ENCODE measurements at places on chromosomes 3 and 15.

DNA sequence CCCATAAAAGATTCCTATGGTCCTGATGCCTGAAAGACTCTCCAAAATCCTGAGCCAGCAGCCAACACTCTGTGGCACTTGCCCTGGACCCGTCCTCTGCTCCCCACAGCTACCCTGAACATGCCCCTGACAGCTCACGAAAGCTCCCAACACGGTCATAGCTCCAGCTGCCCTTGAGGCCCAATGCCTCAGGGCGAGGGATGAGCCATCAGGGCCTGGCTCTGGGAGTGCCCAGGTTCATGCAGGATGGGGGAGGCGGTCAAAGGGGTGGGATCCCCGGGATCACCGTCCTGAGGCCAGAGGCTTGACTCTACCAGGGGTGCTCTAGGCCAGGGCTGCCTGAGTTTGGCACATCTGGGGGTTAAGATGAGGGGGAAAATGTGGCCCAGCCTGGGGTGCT is 72.7 kb upstream of the RPL32 start:
- DNase-seq = no peak

DNA sequence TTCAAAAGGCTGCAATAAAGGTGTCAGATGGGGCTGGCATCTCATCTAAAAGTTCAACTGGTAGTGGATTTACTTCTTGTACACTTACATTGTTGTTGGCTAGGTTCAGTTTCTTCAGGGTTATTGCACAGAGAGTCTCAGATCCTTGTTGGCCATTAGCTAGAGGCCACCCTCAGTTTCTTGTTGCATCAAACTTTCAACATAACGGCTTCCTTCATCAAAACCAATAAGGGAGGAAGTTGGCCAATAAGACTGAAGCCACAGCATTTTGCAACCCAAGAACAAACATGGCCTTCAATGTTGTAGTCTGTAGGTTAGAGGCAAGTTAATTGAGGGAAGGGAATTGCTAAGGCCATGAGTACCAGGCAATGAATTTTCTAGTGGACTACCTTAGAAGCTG is 218.0 kb downstream of the ZBBX start:
- no peak for DNase-seq

- DNase-seq = no peak
Observed at GRCh38 chr3:76866729-76867408, 173.0 kb upstream of the ROBO2 start.

- no peak for DNase-seq
Observed at GRCh38 chr3:61269435-61269834, 18.2 kb upstream of the FHIT start.

DNA sequence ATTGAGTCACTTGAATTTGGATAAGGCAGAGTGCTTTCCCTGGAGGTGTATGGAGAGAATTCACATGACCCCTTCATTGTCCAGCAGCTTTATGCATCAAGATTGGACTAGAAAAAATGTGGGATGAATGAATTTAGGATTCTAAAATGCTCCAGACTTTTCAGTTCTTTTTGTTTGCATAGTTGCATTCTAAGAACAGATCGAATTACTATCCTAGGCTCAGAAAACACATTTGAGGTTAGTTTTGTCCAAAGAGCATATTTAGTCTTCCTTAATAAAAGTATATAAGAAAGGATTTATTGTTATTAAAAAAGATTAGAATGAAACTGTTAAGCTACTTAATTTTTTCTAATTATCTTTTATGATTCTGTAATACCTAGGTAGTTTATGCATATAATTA is 127.4 kb downstream of the UBE2E2 start:
- no peak for DNase-seq

GRCh38 chr15:91255670-91256192 is 155.7 kb downstream of the SV2B start:
- no peak for DNase-seq

- no peak for DNase-seq
Observed at GRCh38 chr15:89778861-89779260, 2.7 kb downstream of the MESP2 start.

GRCh38 chr15:51098331-51098619 is 3.6 kb upstream of the TNFAIP8L3 start:
- DNase-seq = no peak

DNA sequence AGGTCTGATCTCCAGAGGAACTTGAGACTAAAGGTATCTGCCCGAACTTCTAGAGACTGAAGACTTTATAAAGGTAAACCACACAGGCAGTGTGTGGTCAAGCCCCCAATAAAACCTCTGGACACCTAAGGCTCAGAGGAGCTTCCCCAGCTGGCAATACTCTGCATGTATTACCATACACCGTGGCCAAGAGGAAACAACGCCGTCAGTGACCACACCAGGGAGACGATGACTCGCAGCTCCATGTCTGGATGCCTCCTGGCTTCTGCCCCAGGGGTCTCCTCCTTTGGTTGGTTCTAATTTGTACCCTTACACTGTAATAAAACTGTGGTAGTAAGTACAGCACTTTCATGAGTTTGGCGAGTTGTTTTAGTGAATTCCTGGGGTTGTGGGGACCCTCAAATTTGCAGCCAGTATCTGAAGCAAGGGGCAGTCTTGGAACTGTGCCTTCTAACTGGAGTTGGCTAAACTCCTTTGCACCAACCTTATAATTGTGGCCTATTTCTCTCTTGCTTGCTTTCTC is 32.1 kb upstream of the BCL2L10 start:
- DNase-seq = no peak

DNA sequence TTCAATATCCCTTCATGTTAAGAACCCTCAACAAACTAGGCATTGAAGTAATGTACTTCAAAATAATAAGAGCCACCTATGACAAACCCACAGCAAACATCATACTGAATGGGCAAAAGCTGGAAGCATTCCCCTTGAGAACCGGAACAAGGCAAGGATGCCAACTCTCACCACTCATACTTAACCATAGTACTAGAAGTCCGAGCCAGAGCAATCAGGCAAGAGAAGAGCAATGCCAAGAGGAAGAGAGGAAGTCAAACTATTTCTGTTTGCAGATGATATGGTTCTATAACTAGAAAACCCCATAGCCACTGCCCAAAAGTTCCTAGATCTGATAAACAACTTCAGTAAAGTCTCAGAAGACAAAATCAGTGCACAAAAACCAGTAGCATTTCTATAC is 161.9 kb downstream of the UBE2E2 start:
- no peak for DNase-seq

GRCh38 chr15:92452143-92452542 is 58.5 kb downstream of the ST8SIA2 start:
- DNase-seq = no peak

GRCh38 chr3:111810909-111811308 is 48.2 kb upstream of the PHLDB2 start:
- DNase-seq = no peak

DNA sequence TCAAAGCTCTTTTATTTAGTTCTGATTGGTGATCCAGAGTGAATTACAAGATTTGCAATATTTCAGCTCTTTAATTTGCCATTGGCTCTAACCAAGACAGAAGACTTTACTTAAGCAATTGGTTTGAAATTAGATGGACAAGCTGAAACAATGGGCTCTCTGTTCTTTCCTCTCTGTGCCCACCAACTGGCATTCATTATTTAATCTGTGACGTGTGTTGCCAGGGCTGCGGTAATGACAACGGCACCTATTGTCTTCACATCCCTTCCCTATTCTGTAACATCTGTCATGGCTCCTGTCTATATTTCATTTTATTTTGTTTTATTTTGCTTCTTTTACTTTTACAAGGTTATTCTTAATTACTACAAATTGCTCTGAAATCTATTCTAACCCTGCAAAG is 33.9 kb downstream of the PLD1 start:
- DNase-seq = no peak

- DNase-seq = no peak
Observed at GRCh38 chr3:42368861-42369260, 41.5 kb downstream of the LYZL4 start.

DNA sequence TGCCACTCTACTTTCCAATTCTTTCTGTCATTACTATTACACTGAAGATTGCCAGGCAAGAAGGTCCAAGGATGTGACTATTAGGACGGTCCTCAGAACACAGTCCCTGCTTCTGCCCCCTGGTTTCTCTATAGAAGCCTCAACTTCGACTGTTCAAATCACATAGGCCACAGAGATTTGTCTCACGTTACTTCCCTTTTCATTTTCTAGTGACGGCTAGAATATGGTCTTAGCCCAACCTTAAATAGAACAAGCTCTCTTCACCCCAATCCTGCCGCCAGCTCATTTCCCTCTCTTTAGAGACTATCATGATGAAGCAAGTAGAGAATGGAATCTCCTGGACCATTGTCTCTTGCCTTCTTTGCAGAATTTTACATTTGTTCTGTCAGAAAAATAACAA is 84.9 kb downstream of the TIGIT start:
- DNase-seq = no peak

GRCh38 chr3:189049458-189050236 is 122.1 kb upstream of the TPRG1 start:
- DNase-seq = no peak

GRCh38 chr3:123419850-123420297 is 29.0 kb downstream of the ADCY5 start:
- no peak for DNase-seq

GRCh38 chr3:148600902-148601765 is 96.6 kb upstream of the AGTR1 start:
- DNase-seq = no peak

DNA sequence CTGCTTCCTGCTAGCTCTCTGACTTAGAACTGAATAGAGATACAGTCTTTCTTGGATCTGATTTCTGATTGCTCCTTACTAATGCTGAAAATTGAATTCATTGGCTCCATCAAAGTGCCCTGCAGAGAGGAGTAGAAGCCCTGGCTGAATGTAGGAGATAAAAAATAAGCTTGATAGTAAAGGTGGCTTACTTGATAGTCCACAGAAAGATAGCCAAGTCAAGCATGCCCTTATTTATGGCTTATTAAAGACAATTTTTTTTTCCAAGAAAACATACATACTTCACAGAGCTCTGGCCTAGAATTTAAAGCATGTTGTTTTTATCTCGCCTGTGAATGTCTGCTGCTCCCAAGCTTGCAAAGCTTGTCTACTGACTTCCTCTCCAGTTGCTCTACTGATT is 124.6 kb upstream of the CADPS start:
- no peak for DNase-seq

DNA sequence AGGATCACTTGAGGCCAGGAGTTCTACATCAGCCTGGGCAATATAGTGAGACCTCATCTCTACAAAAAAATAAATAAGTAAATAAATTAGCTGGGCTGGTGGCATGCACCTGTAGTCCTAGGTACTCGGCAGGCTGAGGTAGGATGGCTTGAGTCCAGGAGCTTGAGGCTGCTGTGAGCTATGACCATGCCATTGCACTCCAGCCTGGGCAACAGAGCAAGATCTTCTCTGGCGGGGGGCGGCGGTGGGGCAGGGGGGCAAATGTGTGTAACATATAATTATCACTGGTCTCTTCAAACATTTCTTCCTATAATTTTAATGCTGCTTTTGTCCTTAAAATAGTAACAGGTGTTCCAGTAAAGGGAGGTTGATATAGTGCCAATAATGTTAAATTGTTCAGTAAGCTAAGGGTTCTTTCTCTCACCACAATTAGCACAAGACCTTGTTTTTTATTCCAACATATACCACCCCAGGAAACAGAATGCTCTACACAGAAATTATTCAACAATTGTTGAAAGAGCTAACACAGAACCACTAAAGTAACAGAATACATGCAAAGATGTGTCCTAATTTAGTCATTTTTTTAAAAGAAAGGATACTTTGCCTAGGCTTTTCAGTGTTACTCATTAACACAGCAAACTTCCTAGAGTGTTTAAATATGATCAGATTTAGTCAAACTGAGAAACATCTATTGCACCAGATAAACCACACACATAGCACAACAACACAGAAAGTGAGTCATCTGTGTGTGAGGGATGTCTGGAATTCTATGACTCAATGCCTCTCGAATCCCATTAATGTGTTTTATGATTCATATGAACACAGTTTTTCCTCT is 29.1 kb downstream of the ANKRD28 start:
- DNase-seq = no peak

- DNase-seq = no peak
Observed at GRCh38 chr3:64267721-64268604, 42.7 kb upstream of the PRICKLE2 start.

GRCh38 chr3:74121761-74122160 is 492.7 kb downstream of the CNTN3 start:
- DNase-seq = no peak

Measured in T-helper 2 cell (primary cell).